AG04450 (cell line): ENCODE measurements at places on chromosomes 11 and 22.

GRCh38 chr11:93727985-93728791 is 13.1 kb downstream of the TAF1D start:
- DNase-seq, result no peak

- no peak for DNase-seq
These were observed 4.2 kb downstream of the FAR1 start for GRCh38 chr11:13672576-13673210.

DNA sequence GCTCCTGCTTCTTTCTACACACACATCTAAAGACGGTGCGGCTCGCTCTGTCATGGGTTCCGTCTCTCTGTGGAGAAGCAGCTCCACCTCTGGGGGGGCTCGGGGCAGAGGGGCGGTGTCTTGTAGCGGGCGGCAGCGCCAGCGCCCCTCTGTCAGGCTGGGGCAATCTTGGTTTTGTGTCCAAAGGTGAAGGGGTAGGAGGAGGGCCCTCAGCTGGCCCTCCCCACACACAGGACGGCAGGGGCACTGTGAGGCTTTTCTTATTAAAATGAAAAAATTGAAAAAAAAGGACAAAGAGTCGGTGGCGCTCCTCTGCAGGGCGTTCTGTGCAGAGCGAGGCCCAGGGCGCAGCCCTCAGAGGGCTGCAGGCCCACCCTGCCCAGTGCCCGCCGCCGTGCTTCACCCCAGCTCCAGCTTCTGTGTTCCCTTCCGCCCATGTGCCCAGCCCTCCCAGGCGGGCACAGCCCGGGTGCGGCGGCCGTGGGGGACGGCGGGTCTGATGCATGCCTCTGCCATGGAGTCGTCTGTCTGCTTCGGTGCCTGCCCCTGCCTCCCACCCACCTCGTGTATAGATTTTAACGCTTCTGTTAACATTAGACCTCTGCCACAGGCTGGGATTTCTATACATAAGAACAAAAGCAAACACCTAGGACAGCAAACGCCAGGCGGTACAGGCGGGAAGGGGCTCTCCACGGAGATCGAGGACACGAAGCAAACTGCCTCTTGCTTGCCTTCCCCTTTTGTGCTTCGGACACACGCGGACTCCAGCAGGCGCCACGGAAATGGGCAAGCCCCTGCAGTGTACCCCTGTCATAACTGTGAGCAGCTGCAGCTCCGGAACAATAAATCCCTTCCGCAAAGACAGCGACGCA is 24.5 kb downstream of the MOB2 start:
- no peak for DNase-seq

- DNase-seq, result no peak
These were observed 13.1 kb upstream of the MS4A10 start for GRCh38 chr11:60771879-60772525.

DNA sequence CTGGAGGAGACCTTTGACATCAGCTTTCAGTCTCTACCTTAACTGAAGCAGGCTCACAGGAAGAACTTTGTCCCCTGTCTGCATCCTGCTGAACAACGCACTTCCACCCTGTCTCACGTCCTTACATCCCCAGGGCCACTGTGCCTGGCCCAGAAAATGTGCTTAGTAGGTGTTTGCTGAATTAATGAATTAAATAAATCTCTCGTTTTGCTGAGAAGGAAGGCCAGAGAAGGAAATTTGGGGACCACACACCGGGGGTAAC is 54.3 kb upstream of the CREB3L1 start:
- DNase-seq, result no peak

DNA sequence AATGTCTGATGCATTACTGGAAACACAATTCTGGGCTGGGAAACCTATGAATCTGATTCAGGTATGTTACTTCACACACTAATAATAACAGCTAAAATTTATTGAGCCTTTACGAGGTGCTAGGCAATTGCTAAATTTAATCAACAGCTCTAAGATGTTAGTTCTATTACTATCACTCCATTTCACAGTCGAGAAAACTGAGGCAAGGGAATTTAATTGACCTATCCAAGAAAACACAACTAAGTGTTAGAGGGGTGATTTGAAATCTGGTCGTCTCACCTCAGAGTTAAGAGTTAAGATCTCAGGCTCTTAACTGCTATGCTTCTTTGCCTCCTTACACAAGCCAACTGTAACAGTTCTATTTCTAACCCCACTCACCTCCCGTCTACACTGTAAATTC is 8.8 kb downstream of the MAML2 start:
- no peak for DNase-seq

GRCh38 chr11:110463153-110463552 is 33.4 kb downstream of the FDX1 start:
- peak; percentile 24 for DNase-seq

GRCh38 chr11:32033067-32033466 is 57.8 kb upstream of the RCN1 start:
- DNase-seq, result no peak

DNA sequence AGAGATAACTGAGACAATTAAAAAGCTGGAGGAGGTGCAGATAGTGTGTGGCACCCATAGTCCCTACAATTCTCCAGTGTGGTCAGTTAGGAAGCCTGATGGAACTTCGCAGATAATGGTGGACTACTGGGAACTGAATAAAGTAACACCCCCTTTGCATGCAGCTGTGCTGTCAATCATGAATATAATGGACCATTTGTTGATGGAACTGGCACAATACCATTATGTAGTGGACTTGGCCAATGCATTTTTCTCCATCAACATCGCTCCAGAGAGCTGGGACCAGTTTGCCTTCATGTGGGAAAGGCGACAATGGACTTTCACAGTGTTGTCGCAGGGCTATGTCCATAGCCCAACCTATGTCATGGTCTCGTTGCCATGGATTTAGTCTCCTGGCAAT is 324.2 kb downstream of the TMEM135 start:
- DNase-seq, result no peak

DNA sequence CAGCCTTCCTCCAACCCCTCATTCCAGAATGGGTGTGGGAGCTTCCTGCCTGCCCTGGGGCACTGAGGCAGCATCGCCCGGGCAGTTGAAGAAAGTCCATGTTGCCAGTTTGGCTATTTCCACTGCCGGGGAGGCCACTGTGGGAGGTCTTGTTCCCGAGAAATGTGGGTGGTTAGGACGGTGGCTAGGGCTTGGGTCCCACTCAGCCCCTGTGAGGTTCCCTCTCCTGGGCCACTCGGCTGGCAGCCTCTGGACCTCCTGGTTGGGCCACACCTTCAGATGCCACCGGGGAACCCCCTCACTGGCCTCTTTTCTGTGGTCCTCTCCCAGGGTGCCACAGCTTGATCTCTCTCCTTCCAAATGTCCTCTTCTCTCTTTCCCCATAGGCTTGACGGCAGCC is 5.1 kb upstream of the PPP6R3 start:
- no peak for DNase-seq

DNA sequence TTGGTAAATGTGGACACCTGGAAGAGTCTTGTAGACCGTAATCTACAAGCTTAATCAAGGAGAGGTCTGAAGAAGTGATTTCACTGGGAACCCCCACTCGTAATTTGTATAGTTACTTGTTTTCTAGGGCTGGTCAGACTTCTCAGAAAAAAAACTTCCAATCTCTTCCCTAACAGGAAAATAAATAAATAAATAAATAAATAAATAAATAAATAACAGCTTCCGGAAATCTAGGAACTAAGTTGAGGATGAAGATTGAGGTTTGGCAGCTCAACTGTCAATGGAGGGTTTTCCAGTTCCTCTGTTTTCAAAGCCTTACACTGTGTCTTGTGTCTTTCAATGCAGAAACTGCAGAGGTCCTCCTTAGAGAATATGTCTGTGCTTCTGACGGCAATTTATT is 17.7 kb upstream of the TYR start:
- DNase-seq, result no peak

DNA sequence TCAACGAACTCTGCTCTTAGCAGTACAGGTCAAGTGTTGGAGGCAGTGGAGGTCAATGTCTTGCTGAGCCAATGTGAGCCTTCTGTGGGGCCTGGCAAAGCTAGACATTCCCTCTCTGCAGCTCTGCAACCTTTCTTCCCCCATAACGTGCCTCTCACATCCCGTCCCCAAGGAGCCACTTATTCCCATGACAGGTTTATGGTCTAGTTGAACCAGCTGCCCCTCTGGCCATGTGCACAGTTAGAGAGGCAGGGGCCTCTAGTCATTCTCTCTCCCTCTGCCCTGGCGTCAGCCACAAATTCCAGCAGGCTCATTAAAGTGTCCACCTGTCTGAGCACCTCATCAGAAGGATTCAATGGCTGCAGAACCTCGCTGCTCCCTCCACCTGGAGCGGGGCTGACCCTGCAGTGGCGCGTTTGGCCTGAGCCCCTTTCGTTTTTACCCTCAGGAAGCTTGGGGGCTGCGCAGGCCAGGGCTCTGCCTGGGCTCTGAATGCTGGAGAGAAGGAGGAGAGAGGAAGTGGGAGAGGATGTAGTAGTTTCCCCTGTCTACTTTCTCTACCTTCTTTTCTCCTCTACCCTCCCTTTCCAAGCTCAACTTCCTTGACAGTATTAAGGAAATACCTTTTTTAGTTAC is 302.1 kb upstream of the B3GAT1 start:
- no peak for DNase-seq

- DNase-seq, result no peak
These were observed 18.3 kb upstream of the CCDC179 start for GRCh38 chr11:22878604-22879003.

- DNase-seq, result no peak
These were observed 6.5 kb upstream of the PCF11 start for GRCh38 chr11:83150450-83150849.

DNA sequence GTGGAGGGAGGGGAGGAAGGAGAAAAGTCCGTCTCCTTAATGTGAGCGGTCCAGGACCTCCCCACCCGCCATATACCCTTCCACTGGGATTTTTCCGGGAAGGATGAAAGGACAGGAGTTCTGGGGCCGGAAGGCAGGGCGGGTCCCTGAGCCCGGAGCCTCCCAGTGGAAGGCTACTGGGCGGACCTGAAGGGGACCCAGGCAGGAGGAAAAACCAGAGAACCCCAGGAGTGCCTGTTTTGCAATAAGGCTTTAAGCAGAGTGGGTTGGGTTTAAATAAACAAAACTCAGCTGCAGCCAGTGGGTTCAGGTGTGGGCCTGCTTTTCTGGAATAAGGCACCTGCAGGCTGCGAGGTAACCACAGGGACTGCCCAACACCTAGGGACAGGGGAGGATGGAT is 1.7 kb upstream of the CELSR1 start:
- DNase-seq, result no peak

DNA sequence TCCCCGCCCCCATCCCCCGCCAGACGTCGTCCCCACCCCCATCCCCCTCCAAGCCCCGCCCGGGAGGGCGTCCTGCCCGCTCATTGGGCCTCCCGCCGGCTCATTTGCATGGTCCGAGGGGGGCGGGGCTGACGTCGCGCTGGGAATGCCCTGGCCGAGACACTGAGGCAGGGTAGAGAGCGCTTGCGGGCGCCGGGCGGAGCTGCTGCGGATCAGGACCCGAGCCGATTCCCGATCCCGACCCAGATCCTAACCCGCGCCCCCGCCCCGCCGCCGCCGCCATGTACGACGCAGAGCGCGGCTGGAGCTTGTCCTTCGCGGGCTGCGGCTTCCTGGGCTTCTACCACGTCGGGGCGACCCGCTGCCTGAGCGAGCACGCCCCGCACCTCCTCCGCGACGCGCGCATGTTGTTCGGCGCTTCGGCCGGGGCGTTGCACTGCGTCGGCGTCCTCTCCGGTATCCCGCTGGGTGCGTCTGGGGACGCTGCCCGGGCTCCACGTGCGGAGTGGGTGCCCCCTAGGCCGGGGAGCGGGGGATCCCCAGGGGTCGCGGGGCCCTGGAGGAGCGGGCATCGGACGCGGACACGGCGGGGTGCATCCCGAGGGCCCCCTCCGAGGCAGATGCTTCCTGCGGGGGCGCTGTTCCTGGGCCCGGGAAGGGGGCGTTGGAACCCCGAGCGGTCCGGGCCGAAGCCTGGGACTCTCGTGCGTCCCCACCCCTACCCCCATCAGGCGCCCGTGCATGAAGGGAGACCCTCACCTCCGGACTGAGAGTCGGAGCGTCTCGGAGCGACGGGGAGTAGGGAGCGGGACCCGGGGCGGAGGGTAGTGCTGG is at the start of gene PNPLA3:
Gene PNPLA3, plus strand, starts transcription at position 175 of the 834 bp plus-strand sequence. Its CDS starts 107 bp downstream, at position 282.
- peak; percentile 50 for DNase-seq

GRCh38 chr11:10076458-10077141 is 217.4 kb downstream of the SBF2 start:
- DNase-seq, result no peak

GRCh38 chr11:111921541-111922230 is 3.0 kb downstream of the C11orf52 start:
- no peak for DNase-seq

DNA sequence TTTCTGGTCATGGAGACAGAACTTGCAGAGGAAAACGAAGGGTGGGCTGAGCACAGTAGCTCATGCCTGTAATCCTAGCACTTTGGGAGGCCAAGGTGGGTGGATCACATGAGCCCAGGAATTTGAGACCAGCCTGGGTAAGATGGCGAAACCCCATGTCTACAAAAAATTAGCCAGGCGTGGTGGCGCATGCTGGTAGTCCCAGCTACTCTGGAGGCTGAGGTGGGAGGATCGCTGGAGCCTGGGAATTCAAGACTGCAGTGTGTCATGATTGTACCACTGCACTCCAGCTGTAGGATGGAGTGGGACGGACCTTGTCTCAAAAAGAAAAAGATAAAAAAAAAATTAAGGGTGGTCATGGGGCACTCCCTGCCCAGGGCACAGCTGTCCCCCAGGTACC is 5.9 kb downstream of the SERPINH1 start:
- DNase-seq, result no peak

DNA sequence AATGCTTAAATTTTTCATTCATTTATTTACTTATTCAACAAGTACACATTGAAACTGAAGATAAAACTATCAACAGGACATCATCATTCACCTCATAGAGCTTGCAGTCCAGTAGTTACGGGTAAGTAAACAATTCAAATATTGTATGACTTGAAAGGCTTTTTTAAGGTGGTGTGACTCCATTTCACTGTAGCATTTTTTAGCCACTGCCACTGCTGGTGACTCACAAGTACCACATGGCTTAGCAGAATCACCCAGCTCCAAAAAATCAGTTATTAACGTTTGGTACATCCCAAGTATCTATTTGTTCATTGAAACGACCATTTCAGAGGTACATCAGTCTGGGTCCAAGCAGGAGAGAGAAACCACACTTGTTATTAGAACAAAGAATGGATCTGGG is 427.9 kb upstream of the DDI1 start:
- DNase-seq, result no peak

GRCh38 chr11:110878513-110878912 is 166.3 kb upstream of the ARHGAP20 start:
- no peak for DNase-seq
